ENCODE measurements at places on chromosomes 16 and 17. TPM values are rescaled to one million over a fixed set of nuclear protein-coding genes. Genes with fewer than 3 reads are reported as not detected.

- DNase-seq, result no peak
Measured at GRCh38 chr16:86680162-86680561, 101.8 kb downstream of the FOXL1 start.

- DNase-seq, result no peak
Measured at GRCh38 chr16:56870276-56870888, 5.4 kb downstream of the SLC12A3 start.

Gene HOXB1
- polyA plus RNA-seq, result not detected

Gene MRPL27
- 55.8 TPM for polyA plus RNA-seq

Gene GJC1
- polyA plus RNA-seq, result not detected

GRCh38 chr17:79530361-79531105 is 80.3 kb downstream of the RBFOX3 start:
- no peak for DNase-seq

DNA sequence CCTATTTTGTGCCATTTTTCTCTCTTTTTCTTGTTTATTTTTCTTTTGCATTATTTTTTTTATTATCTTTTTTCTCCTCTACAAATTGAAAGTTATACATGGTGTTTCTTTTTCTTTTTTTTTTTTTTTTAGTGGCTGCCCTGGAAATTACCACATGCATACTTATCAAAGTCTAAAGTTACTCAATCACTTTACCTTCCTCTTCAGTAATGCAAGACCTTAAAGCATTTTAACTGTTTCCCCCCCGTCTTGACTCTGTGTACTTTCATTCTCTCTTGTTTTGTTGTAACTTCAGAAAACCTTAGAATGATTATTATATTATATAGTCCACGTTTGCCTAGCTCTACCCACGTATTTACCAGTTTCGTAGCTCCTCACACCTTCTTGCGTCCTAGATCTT is 33.3 kb upstream of the SMPD3 start:
- no peak for DNase-seq

Gene ZNRF1
- polyA plus RNA-seq, result 9.5 TPM

GRCh38 chr17:2994441-2994840 is 69.0 kb downstream of the OR1D5 start:
- DNase-seq, result no peak

Gene ZMYND15
- polyA plus RNA-seq, result 0.15 TPM

- DNase-seq, result peak; percentile 48
Measured at GRCh38 chr17:80034791-80035686, 633 bp downstream of the TBC1D16 start.

DNA sequence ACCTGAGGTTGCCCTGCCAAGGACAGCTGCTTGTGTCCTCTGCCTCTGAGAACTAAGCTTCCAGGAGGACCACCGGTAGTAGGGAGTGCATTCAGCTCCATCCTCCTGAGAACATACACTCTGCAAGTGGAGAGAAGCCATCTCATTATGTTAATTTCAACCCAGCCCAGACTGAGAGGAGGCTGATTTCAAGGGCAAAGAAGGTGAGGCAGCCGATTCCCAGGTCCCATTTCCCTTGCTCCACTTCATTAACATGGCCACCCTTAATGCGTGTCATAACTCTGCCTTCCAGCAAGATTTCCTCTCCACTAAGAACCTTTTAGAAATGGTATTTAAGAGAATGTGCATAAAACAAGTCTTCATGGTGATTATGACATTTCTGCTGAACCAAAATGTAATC is 72.5 kb downstream of the CDH13 start:
- DNase-seq, result no peak

Gene SLC52A1
- 0.20 TPM for polyA plus RNA-seq

Gene CES1
- polyA plus RNA-seq, result 1.4 TPM

Gene MYCBPAP
- polyA plus RNA-seq, result not detected

DNA sequence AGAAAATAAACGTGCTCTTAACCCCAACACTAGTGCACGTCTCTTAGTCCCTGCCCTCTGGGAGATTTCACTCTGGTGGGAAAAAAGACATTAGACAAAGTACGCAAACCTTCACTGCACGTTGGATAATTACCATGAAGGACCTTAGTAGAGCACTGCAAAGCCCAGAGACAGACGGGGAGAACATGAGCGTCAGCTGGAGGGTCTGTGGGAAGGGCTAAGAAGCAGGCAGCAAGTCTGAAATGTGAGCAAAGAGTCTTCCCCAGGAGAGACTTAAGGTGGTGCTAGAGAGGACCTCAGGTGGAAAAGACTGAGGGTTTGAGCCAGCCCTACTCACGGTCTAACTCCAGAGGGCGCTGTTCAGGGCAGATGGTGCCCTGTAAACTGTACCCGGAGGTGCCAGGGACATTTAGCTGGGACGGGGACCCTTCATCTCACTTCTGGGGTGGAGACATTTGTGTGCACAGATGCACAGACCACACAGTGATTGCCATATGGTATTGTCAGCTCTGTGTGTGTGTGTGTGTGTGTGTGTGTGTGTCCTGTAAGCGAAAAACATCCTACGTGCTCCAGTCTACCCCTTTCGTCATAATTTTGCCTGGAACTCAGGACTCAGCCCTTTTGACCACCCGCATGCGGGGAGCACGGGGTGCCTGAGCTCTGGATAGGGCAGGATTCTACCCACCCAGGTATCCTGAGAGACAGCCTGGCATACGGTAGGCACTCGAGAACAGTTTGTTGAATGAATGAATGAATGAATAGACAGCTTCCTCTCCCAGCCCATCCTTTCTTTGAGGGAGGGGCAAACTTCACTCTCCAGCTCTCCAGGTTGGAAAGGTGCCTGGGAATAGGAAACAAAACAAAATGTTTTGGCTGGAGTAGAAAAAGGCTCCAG is 10.1 kb upstream of the STAC2 start:
- peak; percentile 53 for DNase-seq

- no peak for DNase-seq
Measured at GRCh38 chr17:18043491-18043890, 4.3 kb downstream of the GID4 start.

DNA sequence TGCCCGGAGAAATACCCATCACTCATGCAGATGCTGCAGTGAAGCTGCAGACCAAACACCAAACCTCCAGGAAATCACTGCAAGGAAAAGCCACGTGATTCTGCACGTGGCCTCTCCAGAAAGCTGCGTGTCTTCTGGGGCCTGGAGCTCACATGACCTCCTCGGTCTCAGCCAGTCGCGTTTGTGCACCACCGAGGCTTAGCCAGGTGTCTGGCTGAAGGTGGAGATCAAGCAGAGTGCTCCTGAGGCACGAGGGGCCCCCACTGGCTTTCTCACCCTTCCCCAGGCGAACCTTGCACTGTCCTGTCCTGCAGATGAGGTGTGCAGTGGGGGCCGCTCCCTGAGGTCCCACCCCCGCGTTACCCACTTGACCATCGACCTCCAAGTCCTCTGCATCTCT is 257.3 kb downstream of the RBFOX3 start:
- no peak for DNase-seq

Gene CMTM3
- 105 TPM for polyA plus RNA-seq

- DNase-seq, result no peak
Measured at GRCh38 chr16:2835638-2836493, 5.8 kb downstream of the ZG16B start.

DNA sequence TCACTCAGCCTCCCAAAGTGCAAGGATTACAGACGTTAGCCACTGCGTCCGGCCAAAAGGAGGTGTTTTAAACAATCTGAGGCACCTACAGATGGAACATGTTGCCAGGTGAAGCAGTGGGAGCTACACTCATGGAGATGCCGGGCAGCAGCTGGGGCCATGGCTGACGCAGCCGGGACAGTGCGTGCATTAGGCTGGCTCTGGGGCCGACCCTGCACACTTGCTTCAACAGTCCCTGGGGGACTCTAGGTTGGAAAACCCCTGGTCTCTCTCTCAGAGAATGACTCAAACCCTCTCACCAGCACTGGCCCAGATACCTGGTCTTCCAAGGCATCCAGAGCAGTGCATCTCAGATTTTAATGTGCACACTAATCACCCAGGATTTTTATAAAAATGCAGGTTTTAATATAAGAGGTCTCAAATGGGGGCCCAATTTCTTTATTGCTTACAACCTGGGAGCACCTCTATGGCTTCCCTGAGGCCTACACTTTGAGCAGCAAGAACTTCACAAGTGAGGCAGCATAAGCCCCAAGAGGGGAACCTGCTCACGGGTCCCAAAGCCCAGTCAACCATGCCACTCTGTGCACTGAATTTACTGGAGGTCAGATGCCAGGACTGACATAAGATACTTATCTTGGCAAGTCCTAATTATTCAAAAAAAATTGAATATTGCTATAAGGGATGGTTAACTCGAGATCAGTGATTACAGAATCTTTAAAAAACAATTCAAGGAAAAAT is 70.8 kb upstream of the TRAP1 start:
- DNase-seq, result no peak

GRCh38 chr17:61144617-61145564 is 254.8 kb upstream of the TBX2 start:
- DNase-seq, result no peak

GRCh38 chr17:49551221-49552069 is 24.2 kb upstream of the NXPH3 start:
- no peak for DNase-seq

Gene USP31
- 0.07 TPM for polyA plus RNA-seq

DNA sequence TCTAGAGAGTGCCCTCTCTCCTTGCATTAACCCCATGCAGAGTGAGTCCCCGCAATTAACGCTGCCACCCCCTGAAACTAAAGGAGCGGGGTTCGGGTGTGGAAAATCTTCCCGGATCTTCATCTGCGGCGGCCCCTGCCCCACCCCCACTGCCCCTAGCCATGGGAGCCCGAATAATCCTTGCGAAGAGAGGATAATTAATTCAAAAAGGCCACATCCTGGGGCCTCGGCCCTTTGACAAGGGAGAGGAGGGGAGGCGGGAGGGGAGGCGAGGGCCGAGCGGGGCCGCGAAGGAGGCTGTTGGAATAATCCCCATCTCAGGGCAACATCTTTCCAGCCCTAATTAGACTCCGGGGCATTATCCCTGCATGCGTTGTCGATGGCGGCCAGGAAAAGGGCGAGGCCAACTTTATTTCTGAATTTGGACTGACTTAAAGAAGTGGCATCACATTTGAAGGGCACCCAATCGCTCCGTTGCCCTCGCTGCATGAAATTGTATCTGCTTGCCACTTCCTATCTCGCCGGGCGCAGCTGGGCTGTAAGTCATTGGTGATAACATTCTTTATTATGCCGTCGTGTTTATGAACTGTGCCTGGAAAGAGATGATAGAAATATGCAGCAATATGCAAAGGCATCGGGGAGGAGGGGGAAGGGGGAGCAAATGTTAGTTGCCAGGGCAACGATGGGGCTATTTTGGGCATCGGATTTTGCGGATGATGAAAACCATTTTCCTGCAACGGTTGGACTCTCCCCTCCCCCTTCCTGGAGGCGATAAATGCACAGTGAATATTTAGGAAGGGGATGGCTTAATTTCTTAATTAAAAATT is 387.1 kb upstream of the TNRC6C start:
- DNase-seq, result peak; percentile 7

DNA sequence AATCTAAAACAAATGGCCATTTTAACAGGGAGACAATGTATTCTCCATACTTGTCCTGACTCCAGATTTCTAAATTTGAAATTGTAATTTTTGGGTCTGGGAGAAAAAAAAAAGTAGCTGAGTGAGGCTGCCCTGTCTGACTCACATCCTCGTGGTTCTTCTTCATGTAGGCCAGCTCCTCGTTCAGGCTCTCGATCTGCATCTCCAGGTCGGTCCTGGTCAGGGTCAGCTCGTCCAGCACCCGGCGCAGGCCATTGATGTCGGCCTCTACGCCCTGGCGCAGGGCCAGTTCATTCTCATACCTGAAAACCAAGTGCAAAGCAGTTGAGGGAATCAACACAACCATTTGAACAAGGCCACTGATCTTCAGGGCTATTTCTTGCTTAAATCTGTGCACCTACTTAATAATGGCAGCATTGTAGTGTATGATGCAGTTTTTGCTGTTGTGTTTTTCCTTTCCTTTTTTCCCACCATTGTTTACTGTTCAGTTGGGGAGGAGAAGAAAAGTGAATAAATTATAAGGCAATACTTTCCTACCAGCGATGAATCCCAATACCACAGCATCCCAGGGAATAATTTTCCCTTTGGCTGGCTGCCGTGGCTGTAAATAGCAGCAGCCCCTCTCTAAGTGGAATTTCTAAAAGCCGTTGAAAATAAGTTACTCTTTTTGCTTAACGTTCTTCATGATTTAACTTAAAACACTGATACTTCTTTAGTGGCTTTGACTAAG is 2.2 kb downstream of the KRT12 start:
- no peak for DNase-seq

- DNase-seq, result peak; percentile 99
Measured at GRCh38 chr16:27235055-27235937, 32.0 kb downstream of the KDM8 start.

GRCh38 chr17:82338858-82339633 is 5.5 kb upstream of the SECTM1 start:
- DNase-seq, result no peak
